Upper lobe of left lung (tissue), 6 donors: ENCODE measurements at places on chromosomes 5 and 9.

- no peak for DNase-seq
Measured at GRCh38 chr5:85488295-85488694, 1103.6 kb upstream of the EDIL3 start.

- no peak for DNase-seq
Measured at GRCh38 chr5:138498376-138498775, 33.1 kb downstream of the EGR1 start.

DNA sequence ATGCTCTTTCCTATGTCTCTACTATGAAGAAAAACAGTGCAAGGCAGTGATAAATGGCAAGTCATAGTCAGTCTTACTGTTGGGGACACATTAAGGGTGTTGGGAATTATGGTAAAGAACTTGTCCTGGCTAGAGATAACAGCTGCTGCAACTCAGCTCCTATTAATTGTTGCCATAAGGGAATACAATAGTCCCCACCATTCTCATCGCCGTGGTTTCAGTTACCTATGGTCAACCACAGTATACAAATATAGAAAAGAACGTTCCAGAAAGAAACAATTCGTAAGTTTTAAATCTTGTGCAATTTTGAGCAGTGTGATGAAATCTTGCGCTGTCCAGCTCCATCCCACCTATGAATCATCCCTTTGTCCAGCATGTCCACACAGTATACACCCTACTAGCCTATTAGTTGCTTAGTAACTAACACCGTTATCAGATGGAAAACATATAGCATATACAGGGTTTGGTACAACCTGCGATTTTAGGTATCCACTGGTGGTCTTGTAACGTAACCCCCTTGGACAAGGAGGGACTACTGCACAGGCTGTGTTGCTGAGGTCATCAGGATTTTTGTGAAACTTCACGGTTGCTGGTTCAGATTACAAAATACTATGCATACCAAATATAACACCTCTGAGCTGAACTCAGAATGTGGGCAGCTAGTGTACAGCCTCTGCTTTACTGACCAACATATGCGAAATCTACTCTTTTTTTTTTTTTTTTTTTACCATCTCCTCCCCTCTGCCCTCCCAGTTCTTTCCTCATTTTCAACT, 53.5 kb downstream of the ZFR start:
- DNase-seq: no peak

- DNase-seq: no peak
Measured at GRCh38 chr5:105812304-105812703, 1858.4 kb downstream of the EFNA5 start.

GRCh38 chr5:30968971-30969370, 224.5 kb upstream of the CDH6 start:
- DNase-seq: no peak
